ENCODE measurements at places on chromosomes 7 and 10.

- no peak for DNase-seq
Observed at GRCh38 chr7:105623378-105623777, 42.1 kb upstream of the EFCAB10 start.

DNA sequence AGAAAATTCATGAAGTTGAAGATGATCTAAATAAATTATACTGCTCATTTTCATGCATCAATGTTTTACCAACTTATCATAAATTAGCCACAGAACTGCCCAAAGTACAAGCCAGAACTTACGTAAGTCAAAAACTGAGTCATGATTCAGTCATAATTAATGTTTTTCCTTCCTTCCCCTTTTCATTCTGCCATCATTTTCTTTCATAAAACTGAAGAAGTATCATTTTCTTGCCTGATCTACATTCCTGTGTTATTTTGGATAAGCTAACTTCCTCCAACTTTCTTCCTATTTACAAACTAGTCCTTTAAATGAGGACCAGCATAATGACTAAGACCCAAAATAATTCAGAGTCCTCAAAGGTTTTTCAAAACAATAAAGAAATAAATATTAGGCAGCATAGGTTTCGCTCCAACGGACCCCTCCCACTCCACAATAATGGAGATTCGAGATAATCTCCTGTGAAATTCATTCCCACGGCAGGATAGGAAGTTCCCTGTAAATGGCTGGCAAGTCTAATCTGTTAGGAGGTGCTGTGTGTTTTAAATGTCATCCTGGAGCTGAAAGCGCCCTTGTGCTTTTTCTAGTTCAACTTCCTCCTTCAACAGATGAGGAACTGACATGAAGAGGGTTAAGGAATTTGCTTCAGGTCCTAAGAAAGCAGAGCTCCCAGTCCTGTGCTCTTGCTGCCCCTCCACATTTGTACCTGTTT lies 218.9 kb downstream of the DOCK4 start:
- DNase-seq = no peak

- DNase-seq = no peak
Observed at GRCh38 chr7:123824754-123825067, 20.3 kb upstream of the HYAL4 start.

DNA sequence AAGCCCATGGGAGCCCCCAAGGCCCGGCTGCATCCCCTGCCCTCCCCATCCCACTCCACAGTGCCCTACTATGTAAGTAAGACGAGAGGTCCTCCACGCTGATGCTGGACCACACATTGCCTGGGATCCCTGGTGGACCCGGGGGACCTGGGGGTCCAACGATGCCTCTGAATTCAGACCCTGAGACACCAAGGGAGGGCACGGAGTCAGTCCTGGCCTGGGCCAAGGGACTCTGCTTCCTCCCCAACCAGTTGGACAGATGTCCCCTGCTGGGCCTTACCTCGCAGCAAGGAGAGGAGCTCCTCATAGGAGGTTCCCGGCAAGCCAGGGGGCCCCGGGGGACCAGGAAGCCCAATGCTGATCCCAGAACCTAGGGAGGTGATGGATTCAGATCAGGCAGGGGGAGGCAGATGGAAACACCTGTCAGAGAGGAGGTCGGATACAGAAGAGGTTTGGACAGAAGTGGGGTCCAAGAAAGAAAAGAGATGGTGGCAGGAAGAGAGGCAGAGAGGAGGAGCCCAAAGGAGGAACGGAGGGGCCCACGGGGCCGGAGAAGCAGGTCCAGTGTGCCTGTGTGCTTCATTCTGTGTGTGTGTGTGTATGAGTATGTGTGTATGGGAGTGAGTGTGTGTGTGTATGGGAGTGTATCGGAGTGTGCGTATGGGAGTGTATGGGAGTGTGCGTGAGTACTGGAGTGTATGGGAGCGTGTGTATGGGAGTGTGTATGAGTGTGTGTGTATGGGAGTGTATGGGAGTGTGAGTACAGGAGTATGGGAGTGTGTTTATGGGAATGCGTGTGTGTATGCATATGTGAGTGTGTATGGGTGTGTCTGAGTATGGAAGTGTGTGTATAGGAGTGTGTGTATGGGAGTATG lies 50.2 kb downstream of the COL17A1 start:
- no peak for DNase-seq

- DNase-seq = no peak
Observed at GRCh38 chr7:45660201-45660900, 86.2 kb downstream of the ADCY1 start.

DNA sequence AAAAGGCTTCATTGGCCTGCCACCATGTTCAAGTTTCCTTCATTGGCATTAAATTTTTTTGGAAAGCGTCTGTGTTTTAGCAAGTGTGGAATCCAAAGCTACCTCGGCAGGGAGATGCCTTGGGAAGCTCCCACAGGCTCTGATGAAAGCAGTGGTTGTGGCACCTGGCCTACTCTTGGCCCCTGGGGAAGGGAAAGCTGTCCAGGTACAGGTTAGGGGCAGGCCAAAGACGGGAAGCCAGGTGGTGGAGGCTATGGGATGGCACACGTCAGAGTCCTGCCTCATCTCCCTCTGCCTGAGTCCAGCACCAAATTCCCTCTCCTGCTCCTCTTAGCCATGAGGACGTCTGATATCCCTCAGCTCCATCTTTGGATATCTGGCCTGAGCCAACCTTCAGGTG lies 49.7 kb downstream of the C10orf120 start:
- DNase-seq = no peak

DNA sequence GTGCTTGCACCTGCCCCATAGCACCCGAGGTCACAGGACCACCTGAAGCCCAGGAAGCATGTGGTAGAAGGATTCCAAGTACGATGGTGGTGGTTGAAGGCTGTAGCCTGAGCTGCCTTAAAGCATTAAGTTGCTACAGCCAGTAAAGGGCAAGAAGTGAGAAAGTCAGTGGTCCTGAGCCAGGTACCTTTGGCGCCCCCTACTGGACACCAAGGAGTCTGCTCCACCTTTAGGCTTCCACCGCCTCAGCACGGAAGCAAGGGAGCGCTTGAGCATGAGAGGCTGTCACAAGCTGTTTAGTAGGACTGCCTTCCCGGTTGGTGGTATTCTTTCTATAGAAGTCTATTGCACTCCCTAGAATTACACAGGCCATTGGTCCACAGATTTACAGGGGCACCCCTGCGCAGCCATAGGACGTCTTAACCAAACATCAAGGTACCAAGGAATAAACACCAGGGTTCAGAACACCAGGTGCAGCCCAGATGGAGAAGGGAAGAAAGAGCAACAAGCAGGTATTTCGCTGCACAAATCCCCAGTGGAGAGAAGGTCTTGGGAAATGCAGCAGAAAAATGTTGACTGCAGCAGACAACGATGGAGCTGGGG lies 2.2 kb downstream of the CRTAC1 start:
- DNase-seq = peak; percentile 28

DNA sequence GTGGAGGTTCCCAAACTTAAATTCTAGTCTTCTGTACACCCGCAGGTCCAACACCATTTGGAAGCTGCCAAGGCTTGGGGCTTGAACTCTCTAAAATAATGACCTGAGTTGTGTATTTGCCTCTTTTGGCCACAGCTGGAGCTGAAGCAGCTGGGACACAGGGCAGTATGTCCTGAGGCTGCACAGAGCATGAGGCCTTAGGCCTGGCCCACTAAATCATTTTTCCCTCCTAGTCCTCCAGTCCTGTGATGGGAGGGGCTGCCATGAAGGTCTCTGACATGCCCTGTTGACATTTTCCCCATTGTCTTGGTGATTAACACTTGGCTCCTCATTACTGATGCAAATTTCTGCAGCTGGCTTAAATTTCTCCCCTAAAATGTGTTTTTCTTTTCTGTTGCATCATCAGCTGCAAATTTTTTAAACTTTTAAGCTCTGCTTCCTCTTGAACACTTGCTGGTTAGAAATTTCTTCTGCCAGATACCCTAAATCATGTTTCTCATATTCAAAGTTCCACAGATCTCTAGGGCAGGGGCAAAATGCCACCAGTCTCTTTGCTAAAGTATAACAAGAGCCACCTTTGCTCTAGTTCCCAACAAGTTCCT lies 43.6 kb upstream of the WNT16 start:
- DNase-seq = no peak

GRCh38 chr10:13630231-13630630 lies 43.5 kb downstream of the PRPF18 start:
- no peak for DNase-seq

- no peak for DNase-seq
Observed at GRCh38 chr10:58173391-58173790, 94.3 kb downstream of the IPMK start.

Data from activated naive CD4-positive, alpha-beta T cell (primary cell).